ENCODE measurements at places on chromosomes 6 and 20. TPM values are rescaled to one million over a fixed set of nuclear protein-coding genes. Genes with fewer than 3 reads are reported as not detected.

ADGRB3 gene
- not detected for polyA plus RNA-seq

TEAD3 gene
- polyA plus RNA-seq: 14.5 TPM

MYCT1 gene
- polyA plus RNA-seq: 7.3 TPM

LRRN4 gene
- 0.03 TPM for polyA plus RNA-seq

FUCA2 gene
- 11.4 TPM for polyA plus RNA-seq

SOBP gene
- polyA plus RNA-seq: 5.7 TPM

RALGAPA2 gene
- polyA plus RNA-seq: 49.3 TPM

SLA2 gene
- 0.03 TPM for polyA plus RNA-seq

C6orf52 gene
- polyA plus RNA-seq: 0.33 TPM

- H3K36me3 ChIP-seq: no peaks in the 10 kb centered on the region
- no peaks in the 10 kb centered on the region for H3K27me3 ChIP-seq
- no peaks in the 10 kb centered on the region for H3K4me1 ChIP-seq
- H3K27ac ChIP-seq: no peak overlapping the region
Observed at GRCh38 chr6:42507901-42508300, 55.9 kb upstream of the UBR2 start.

GRCh38 chr6:4819706-4820283 is 43.6 kb downstream of the CDYL start:
- no peak for DNase-seq
- no peak overlapping the region for H3K4me3 ChIP-seq
- no peaks in the 10 kb centered on the region for H3K27me3 ChIP-seq
- H3K4me1 ChIP-seq: peaks cover 7% of the 10 kb centered on the region

- no peak for DNase-seq
- no peaks in the 10 kb centered on the region for H3K36me3 ChIP-seq
- no peak overlapping the region for H3K4me3 ChIP-seq
- H3K27me3 ChIP-seq: no peaks in the 10 kb centered on the region
- no peak overlapping the region for H3K27ac ChIP-seq
Observed at GRCh38 chr6:130848945-130849344, 21.7 kb downstream of the SMLR1 start.

- no peak for DNase-seq
- no peaks in the 10 kb centered on the region for H3K36me3 ChIP-seq
- no peak overlapping the region for H3K27ac ChIP-seq
- no peak overlapping the region for H3K4me3 ChIP-seq
- no peaks in the 10 kb centered on the region for H3K4me1 ChIP-seq
- H3K27me3 ChIP-seq: peaks cover 6% of the 10 kb centered on the region
Observed at GRCh38 chr6:116463301-116463700, 2.1 kb downstream of the CALHM6 start.

- no peak for DNase-seq
- no peaks in the 10 kb centered on the region for H3K27me3 ChIP-seq
- H3K36me3 ChIP-seq: no peaks in the 10 kb centered on the region
- H3K27ac ChIP-seq: no peak overlapping the region
Observed at GRCh38 chr6:154981079-154981870, 13.8 kb upstream of the TIAM2 start.

DNA sequence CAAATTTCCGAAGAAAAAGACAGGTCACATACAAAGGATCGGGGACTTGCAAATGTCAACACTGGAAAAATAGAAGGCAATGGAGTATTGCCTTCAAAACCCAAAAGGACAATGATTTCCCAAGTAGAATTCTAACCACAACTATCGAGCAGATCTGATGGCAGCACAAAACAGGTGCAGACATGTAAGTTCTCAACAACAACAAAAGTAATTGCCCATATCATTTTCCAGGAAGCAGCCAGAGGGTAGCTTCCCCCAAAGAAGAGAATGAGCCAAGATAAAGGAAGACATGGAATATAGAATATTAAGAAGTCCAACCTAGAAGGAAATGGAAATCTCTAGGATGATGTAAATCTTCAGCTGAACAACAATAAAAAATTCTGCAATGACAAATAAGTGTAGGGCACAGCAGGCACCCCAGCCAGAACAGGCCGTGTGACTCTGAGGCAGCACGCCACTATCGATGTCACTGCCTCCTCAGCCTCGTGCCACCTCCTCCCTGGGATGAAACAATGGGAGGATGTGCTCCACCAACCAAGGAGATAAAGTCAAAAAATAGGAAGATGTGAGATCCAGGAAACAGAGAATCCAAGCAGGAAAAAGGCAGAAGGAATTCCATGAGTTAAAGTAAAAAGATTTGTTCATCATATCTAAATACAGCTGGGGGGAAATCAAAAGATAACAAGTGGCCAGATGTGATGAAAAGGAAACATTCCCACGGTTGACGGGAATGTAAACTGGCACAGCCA is 34.1 kb downstream of the SERPINB1 start:
- H3K27ac ChIP-seq: peak overlapping the region; percentile 23
- DNase-seq: no peak
- no peak overlapping the region for H3K4me3 ChIP-seq
- peaks cover 12% of the 10 kb centered on the region for H3K4me1 ChIP-seq

- H3K4me1 ChIP-seq: no peaks in the 10 kb centered on the region
- H3K4me3 ChIP-seq: no peak overlapping the region
- no peak for DNase-seq
- H3K27me3 ChIP-seq: no peaks in the 10 kb centered on the region
Observed at GRCh38 chr6:93789532-93789931, 370.2 kb upstream of the EPHA7 start.

- no peak overlapping the region for H3K4me3 ChIP-seq
- H3K4me1 ChIP-seq: no peaks in the 10 kb centered on the region
- no peak for DNase-seq
- no peak overlapping the region for H3K27ac ChIP-seq
- H3K27me3 ChIP-seq: no peaks in the 10 kb centered on the region
Observed at GRCh38 chr6:147058786-147059385, 145.3 kb upstream of the STXBP5 start.

DNA sequence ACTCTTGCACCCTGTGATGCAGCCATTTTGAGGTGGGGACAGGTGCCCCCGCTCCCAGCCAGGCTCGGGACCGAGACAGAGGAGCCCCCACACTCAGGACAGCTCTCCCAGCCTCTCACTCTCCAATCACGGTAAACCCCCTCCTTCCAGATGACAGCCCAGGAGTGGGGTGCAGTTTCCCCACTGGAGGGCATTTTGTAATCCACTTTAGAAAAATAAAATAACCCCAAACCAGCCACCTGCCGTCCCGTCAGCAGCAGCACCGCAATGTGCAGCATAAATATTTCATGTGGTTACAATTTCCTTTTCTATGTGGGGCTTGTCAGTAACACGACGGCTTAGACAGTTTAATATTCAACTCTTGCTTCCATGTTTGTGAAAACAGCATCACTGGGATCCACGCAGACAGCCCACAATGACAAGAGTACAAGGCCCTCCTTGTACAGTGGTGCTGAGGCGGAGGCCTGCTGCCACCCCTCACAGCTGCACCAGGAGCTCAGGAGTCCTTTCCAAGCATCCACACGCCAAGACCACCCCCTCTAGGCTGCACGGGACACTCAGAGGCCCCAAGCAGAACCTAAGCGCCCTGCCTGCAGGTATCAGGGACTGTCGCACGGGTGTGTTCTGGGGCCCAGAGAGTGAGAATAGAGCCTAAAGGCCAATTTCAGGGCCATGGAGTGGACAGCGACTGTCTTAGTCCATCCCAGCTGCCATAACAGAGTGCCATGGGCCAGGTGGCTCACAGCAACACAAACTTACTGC is 116.7 kb downstream of the JPH2 start:
- peaks cover 8% of the 10 kb centered on the region for H3K4me1 ChIP-seq
- H3K4me3 ChIP-seq: no peak overlapping the region
- no peaks in the 10 kb centered on the region for H3K27me3 ChIP-seq
- no peak for DNase-seq
- no peaks in the 10 kb centered on the region for H3K36me3 ChIP-seq

DNA sequence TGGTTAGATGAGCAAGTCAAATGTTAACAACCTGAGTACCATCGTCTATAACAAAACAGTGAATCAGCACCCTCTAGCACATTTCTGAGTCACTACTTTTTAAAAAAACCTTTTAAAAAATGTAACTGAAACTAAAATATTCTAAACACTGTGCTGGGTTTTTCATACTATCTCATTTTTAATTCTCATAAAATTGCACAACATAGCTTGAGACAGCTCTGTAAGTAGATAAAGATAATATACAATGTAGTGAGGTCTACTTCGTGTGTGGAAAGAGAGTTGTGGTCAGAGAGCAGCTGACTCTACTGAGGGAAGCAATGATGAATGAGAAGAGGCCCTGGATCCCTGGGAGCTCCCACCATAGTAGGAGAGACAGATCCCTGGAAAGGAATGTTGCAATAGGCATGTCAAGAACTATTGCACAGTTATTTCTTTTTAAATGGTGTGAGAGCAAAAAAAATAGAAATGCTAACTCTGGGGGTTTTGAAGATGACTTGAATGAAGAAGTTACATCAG is 13.6 kb upstream of the CALHM6 start:
- H3K27me3 ChIP-seq: no peaks in the 10 kb centered on the region
- H3K4me3 ChIP-seq: no peak overlapping the region
- no peaks in the 10 kb centered on the region for H3K36me3 ChIP-seq

DNA sequence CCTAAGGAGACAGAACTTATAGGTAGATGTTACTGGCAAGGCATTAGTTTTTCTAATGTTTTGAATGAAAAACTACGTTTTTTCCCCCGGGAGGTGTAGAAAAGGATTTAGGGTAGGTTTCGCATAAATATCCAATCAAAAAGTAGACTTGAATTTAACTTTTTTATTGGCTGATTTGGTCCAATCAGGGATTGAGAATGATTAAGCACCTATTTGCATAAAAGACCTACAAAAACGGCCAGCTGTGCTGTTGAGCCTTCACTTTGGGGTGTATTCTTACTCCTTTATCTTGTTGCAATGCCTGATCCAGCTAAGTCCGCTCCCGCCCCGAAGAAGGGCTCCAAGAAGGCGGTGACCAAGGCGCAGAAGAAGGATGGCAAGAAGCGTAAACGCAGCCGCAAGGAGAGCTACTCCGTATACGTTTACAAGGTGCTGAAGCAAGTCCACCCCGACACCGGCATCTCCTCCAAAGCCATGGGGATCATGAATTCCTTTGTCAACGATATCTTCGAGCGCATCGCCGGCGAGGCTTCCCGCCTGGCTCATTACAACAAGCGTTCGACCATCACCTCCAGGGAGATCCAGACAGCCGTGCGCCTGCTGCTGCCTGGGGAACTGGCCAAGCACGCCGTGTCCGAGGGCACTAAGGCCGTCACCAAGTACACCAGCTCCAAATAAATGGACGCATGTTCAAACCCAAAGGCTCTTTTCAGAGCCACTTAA is 113.5 kb upstream of the BTN3A2 start:
- peak overlapping the region; percentile 54 for H3K4me3 ChIP-seq
- no peak overlapping the region for H3K27ac ChIP-seq

DNA sequence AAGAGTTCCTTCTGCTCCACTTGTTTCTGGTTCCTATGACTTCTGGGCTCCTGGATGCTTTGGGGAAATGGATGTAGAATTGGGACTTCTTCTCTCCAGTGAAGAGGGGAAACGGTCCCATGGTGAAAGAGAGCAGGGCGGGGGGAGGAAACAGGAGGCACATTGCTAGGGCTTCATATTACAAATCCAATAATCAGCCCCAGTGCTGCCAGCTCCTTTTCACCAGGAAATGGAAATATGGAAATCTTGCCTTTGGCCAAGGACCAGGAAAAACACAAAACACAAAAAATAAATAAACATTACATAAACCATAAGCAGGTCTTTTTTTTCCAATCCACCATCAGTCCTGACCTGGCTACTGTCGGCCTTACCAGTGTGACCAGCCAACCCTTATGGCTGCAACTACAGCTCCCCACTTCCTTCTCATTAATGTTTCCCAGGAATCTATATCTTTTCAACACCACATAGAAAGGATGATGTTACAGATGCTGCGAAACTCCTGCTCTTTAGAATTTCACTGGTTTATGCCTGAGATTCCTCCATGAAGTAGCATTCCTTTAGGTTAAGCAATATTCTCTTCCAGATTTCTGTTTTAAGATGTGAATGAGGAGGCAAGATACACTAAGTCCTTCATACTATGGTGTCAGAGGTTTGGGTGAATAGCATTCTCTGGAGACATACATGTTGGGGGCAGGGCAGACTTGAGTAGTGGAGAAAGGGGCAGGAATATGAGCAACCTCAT is 2.0 kb downstream of the PI3 start:
- peaks cover 4% of the 10 kb centered on the region for H3K27me3 ChIP-seq
- no peak overlapping the region for H3K27ac ChIP-seq
- H3K4me1 ChIP-seq: no peaks in the 10 kb centered on the region
- no peaks in the 10 kb centered on the region for H3K36me3 ChIP-seq
- DNase-seq: no peak
- no peak overlapping the region for H3K4me3 ChIP-seq

- no peak overlapping the region for H3K4me3 ChIP-seq
- DNase-seq: no peak
- H3K4me1 ChIP-seq: no peaks in the 10 kb centered on the region
- no peaks in the 10 kb centered on the region for H3K27me3 ChIP-seq
Observed at GRCh38 chr6:113397236-113397635, 459.9 kb upstream of the MARCKS start.

GRCh38 chr20:8542110-8542486 is 410.0 kb downstream of the PLCB1 start:
- DNase-seq: no peak
- no peak overlapping the region for H3K4me3 ChIP-seq
- peak overlapping the region; percentile 2 for H3K27ac ChIP-seq
- no peaks in the 10 kb centered on the region for H3K27me3 ChIP-seq

DNA sequence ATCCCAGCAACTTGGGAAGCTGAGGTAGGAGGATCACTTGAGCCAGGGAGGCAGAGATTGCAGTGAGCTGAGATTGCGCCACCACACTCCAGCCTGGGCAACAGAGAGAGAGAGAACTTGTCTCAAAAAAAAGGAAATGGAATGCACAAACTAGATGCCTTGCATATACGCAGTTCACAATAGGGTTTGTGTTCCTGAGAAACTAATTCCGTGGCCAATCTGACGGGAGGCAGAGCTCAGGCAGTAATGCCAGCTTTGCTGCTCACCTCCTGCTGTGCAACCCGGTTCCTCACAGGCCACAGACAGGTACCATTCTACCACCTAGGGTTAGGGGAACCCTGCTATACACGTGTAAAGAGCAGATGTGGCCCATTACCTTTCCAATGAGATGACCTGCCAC is 1.4 kb downstream of the CDK5RAP1 start:
- peak overlapping the region; percentile 96 for H3K4me3 ChIP-seq
- peaks cover 12% of the 10 kb centered on the region for H3K4me1 ChIP-seq
- no peaks in the 10 kb centered on the region for H3K27me3 ChIP-seq
- DNase-seq: no peak
- H3K27ac ChIP-seq: no peak overlapping the region

DNA sequence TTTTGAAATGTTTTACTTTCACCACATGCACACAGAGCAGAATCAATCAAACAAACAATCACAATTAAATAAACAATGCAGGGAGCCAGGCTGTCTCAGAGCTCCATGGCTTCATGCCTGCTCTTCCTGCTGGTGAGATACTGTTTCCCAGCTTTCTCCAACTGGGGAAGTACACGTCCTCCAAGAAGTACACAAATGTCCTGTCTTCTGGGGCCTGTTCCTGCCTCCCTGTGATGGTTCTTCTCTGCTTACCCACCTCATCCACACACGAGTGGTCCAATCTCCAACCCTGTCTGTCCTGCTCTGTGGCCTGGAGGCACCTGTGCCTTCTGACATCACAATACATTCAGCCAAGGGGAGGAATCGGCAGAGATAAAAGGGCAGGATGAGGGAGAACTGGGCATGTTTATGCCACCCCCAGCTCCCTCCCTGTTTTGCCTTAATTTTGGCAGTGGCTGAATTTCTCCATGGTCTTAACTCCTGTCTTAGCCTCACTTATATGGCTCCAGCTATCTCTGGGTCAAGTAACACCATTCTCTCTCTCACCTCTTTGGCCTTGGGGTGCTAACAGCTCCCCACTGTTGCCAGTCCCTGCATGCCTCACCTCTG is 25.3 kb upstream of the TTPAL start:
- no peak overlapping the region for H3K27ac ChIP-seq
- no peaks in the 10 kb centered on the region for H3K4me1 ChIP-seq
- no peaks in the 10 kb centered on the region for H3K27me3 ChIP-seq
- H3K36me3 ChIP-seq: no peaks in the 10 kb centered on the region

GRCh38 chr6:110315207-110315868 is 42.8 kb downstream of the METTL24 start:
- H3K27me3 ChIP-seq: no peaks in the 10 kb centered on the region
- H3K4me3 ChIP-seq: no peak overlapping the region
- no peak for DNase-seq
- H3K27ac ChIP-seq: no peak overlapping the region
